ENCODE measurements at places on chromosomes 5 and 9.
A peak's percentile ranks its signal among the peaks of the same experiment; 100 is the strongest.

GRCh38 chr9:5042661-5043178 lies 57.6 kb downstream of the JAK2 start:
- DNase-seq: no peak

DNA sequence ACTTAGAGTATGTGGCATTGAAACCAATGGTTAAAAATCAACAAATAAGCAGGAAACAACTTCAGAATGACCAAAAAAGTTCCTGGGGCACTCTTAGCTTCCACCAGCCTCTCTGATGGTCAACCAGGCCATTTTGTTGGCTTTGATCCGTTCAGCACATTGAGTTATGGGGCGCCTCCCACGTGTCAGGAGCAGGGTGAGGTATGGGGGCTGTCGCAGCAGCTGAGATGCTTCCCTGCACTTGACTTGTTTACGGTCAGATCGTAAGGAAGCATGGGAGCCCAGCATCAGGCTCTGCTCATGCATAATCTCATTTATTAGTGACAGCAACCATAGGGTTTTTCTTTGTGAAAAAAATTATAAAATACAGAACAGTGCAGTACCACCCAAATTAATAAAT lies 16.7 kb downstream of the SYK start:
- DNase-seq: no peak

DNA sequence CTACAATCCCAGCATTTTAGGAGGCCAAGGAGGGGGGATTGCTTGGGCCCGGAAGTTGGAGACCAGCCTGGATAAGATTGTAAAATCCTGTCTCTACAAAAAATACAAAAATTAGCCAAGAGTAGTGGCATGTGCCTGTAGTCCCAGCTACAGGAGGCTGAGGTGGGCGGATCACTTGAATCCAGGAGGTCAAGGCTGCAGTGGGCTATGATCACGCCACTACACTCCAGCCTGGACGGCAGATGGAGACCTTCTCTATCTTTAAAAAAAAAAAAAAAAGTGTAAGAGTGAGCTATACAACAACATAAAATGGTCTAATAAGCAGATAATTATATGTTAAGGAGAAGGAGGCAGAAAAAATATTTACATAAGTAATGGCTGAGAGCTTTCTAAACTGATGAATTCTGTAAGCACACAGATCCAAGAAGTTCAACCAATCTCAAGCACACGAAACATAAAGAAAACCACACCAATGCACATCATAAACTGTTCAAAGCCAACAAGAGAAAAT lies 23.0 kb downstream of the CDC14B start:
- DNase-seq: no peak

DNA sequence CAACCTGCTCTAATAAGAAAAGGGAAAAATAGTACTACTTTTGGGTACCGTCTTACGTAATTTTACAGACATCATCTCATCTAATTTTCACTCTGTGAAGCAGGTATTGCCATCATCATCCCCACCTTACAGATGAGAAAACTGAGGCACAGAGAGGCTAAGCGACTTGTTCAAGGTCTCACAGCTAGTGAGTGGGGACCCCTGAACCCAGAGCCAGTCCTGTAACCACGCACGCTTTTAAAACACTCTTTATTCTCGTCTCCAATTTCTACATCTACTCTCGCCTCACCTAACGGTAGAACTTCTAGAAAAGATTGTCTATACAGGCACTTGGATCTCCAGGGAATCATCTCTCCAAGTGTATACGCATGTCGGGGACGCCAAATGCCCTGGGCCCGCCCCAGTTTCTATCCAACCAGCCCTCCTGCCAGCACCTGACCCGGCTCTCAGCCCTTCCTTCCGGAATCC lies 1.5 kb upstream of the TRAF1 start:
- peak; percentile 65 for DNase-seq

GRCh38 chr9:129258823-129259301 lies 80.8 kb upstream of the IER5L start:
- no peak for DNase-seq

DNA sequence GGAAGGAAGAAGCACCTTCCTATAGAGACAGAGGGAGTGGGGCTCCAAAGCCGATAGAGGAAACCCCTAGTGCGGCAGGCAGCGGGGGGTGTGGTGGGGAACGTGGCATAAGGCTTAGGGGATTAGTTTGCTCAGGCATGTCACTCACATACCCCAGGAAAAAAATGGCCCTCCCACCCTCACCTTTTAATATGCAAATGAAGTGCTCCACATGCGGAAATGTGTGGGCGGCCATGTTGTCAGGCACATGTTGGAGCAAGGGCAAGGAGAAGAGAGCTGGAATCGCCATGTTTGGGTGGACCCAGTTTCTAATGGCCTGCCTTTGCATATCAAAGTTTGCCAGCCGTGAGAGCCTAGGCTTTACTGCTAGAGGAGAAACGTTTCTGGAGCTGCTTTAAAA lies 758.8 kb downstream of the NR2F1-AS1 start:
- DNase-seq: no peak

DNA sequence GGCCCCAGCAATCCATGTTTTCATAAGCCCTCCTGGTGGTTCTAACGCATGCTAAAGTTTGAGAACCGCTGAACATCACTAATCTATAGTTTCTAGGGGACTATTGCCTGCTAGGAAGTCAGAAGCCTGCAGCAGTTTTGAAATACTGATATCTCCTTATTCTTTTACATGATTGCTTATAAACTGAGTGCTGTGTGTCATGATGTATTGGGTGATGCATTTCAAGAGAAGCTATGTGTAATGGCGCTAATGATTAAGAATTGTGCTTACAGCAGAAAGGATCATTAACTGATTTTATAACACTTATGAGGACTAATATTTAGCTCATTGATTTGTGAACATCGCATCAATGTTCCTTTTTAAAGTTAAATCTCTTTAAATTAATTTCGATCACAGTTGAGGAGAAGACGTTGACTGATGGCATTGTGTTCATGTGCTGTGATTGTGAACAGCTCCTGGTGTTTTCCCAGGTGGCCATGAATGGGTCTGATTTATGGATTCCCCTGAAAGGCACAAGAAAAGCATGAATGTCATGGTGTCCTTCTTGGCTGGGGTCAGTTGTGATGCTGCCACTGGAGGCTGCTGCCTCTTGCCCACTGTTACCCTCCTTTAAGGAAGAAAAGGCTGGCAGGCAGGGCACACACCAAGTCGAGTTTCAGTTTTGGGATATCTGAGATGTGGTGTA lies 12.0 kb upstream of the DAP start:
- DNase-seq: no peak

DNA sequence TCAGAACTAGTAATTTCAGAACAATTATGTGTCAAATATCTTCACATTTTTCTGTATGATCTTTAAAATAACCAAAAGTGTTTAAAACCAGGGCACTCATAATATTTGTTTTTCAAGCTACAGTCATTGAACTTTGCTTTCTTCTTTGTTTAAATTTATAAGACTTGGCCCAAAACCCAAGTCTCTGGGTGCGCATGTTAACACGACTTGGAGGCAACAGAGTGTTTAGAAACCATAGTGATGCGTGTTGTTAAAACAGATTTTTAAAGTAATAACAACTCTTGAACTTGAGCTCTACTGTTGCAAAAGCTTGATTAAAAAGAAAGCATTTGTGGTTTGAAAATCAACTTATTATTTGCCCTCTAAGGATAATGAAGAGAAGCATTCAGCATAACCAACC lies 26.0 kb upstream of the GRIN3A start:
- DNase-seq: no peak

DNA sequence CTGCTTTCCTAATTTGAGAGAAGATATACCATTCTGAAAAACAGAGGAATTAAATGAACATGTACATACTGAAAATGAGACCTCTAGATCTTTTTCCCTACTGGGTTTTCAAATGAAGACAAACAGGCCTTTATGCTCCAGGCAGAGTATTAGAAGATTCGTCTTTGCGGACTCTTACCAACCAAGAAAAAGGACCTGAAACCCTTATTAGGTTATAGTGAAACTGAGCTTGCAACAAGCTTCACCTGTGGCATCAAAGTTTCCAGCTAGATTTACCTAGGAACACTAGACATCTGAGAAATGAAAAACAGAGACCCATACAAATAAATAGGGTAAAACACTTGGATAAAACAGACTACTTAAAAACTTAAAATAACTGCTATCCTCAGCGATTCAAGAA lies 46.3 kb downstream of the SMIM15 start:
- no peak for DNase-seq

DNA sequence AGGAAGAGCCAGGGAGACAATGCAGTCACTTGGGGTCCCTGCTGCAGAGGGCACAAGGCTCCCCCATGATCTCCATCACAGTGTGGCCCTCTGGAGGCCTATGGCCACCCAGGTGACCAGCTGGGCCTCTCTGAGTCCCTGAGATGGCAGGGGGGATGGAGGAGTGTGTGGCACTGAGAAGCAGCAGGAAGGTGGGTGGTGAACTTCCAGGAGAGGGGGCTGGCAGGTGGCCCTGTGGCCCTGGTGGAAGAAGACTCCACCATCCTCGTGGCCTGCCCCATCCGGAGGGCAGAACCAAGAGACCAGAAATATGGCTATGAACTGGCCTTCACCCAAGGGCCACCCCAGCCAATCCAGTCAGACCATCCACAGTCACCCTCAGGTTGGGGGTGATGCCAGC lies 31.7 kb upstream of the AFAP1L1 start:
- DNase-seq: no peak
